Esophagus squamous epithelium (tissue), 5 donors: ENCODE measurements at places on chromosomes 16 and 17.

DNA sequence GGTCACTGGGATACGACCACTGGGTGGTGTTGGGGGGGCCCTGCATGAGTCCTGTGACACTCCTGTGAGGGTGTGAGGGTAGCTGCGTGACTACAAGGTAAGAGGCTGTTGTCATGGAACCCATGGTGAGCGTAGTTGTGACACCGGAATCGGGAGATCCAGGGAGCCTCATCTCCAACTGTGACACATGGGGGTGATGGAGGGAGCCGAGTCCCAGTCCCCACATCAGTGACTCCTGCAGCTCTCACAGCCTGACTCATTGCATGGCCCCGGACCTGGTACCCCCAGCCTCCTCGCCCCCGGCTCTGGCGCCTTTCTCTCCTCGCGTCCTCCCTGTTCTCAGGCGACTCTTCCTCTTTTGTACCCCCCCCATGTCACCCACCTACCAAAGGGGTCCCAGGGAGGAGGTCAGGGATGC is 14.2 kb downstream of the CDH16 start:
- no peak for DNase-seq

DNA sequence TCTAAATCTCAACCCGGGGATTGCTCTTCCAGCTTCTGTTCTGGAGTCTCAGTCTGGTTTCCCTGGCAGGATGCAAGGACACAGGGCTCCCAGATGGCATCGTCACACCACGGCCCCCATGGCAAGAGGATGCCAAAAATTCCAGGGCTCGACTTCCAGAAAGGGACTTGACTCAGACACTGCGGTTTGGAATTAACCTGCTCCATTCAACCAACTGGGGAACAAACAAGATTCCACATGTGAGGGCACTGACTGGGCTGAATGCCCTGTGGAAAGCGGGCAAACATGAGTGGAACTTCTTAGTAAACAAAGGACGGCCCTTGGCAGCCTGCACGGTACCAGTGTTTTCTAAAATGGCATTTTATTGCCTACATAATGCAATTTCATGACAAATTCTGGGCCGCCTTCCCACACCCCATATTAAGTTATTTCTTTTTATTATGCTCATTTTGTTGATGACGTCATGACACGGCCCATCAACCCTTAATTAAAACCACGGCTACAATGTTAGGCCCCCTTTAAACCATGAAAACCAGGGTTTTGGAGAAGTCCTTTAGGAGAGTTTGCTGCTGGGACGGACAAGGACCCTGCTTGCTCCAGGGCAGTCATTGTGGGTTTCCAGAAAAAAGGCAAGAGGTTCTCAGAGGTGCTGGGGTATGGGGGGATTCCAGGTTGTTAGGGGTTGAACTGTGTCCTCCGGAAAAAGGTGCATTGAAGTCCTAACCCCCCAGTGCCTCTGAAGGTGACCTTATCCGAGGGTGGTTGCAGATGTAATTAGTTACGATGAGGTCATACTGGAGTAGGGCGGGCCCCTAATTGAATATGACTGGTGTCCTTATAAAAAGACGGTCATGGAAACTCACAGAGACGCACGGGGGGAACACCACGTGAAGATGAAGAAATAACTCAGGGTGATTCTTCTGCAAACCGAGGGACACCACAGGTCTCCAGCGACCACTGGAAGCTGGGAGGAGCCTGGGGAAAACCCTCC is 205.6 kb downstream of the FOXL1 start:
- no peak for DNase-seq

- no peak for DNase-seq
These were observed 22.2 kb upstream of the CYLD start for GRCh38 chr16:50719401-50720337.

DNA sequence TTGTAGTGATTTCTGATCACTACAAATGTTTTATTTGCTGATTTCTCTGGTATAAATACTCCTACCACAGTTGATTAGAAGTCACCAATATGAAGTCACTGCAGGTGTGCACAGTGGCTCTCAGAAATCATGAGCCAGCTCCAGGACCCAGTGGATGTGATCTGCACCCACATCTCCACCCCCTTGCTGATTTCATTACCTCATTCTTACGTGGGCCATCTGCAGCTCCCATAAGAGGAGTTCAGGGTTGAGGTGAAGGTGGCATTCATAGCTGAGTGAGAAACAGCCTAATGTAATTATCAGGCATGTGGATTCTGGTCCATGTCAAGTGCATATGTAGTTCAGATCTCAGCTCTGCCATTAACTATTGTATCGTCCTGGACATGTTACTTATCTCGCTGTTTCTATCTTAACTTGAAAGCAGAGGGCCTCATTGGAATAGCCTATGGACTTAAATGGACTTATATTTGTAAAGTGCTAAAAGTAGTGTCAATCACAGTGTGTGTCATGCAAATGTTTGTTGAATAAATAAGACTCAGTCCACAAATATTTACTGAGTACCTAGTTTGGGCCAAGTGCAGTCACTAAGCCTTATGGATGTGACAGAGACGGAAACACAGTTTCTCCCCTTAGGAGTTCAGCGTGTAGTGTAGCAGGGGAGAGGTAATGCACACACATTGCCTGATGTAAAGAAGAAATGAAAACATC is 40.7 kb upstream of the ZKSCAN2 start:
- DNase-seq: no peak

GRCh38 chr17:5585836-5586521 is 1.7 kb upstream of the NLRP1 start:
- no peak for DNase-seq

GRCh38 chr16:78778101-78779004 is 678.9 kb downstream of the WWOX start:
- no peak for DNase-seq

DNA sequence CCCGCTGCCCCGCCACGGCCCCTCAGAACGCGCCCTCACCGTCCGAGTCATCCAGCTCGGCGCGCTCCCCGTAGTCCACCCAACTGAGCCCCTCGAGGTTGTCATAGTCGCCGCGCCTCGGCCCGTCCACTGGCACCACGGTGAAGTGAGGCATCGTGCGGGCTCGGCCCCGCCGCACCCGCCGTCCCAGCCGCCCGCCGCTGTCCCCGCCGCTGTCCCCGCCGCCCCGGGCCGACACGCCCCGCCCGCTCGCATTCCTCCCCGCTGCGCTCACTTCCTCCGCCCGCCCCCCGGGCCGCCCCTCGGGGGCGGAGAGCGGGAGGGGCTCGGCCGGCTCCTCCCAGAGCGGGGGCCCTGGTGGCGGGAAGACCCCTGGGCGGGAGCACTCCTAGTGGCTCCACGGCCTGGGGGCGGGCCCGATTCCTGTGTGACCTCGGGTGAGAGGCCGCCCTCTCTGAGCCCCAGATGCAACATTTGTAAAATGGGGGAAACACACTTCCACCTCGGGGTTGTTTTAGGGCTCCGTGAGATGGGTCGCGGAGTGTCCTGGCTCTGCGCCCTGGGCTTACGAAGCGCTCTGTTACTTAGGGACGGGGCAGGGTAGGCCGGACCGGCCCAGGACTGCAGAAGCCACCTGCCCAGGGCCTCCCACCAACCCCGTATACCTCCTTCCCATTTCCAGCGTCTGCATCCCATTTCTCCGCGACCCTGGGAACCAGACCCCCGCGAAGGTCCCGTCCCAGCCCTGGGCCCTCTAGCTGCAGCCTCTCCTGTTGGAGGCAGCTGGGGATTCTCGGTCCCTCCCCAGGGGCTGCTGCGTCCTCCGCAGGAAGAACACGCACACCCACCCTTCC is at the start of gene SLC12A4:
TSS of gene SLC12A4 (minus strand) at position 238 of the 854 bp plus-strand sequence. CDS start at position 154, 84 bp downstream.
- peak; percentile 23 for DNase-seq
